AG04450 (cell line): ENCODE measurements at places on chromosomes 1 and 21.

DNA sequence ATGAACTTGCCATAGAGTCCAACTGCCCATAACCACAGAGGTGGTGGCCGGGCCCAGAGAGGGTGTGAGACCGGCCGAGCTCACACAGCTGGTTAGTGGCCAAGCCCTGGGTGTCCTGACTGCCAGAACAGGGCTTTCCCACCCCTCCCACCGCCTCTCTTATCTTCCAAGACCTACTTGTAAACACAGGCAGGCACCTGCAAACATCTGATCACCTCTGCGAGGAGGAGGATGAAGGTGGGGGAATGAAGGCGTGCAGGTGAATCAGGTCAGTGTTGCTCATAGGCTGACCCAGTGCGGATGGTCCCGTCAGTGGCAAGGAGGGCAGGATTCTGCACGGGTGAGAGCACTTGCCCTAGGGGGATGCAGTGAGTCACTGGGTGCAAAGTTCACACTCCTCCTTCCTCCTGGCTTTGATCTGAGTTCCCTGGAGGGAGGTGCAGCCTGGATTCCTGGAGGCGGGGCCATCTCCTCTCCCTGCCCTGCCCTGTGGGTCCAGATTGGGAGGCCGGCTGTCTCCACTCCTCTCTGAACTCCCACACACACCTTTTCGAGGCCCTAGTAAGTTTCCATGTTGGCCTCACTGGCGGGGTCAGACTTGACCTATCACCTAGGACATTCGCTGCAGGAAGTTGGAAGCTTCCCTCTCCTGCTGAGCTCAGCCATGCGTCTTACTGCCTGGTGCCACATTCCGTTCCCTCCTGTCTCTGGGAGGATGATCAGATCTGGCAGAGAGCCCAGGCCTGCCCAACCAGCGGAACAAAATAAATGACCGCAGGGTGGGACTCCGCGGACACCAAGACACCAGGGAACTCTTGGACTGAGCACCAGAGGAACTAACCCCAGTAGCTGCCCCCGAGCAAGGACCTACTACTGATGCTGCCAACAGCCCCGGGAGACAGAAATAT is 7.3 kb downstream of the UQCRHL start:
- DNase-seq: no peak

DNA sequence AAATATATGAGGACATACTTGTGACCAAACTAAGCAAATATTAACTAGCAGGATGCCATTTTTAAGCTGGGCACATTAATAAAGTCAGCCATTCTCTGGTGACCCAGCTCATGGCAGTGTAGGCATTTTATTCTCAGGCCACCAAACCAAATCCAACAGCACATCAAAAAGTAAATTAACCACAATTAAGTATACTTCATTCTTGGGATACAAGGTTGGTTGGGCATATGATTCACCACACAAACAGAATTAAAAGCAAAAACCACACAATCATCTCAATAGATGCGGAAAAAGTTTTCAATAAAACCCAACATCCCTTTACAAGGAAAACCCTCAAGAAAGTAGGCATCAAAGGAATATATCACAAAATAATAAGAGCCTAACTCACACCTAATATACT is 101.3 kb downstream of the FAF1 start:
- no peak for DNase-seq

- no peak for DNase-seq
These were observed 27.2 kb upstream of the DMRTB1 start for GRCh38 chr1:53431805-53432565.

DNA sequence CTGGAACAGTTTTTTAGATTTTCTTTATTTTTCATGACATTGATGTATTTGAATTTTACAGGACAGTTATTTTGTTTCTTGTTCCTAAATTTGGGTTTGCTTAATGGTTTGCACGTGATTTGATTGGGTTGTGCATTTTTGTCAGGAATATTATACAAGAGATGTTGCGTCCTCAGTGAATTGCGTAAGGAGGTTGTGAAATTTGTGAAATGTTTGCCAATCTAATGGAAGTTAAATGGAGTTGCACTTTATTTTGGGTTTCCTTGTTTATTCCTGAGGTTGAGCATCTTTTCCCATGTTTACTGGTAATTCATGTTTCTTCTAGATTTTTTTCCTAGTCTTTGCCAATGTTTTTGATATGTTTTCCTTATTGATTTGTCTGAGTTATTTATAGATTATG is 19.9 kb downstream of the ZNF648 start:
- no peak for DNase-seq

GRCh38 chr1:51488372-51489050 is 30.6 kb downstream of the EPS15 start:
- DNase-seq: no peak

DNA sequence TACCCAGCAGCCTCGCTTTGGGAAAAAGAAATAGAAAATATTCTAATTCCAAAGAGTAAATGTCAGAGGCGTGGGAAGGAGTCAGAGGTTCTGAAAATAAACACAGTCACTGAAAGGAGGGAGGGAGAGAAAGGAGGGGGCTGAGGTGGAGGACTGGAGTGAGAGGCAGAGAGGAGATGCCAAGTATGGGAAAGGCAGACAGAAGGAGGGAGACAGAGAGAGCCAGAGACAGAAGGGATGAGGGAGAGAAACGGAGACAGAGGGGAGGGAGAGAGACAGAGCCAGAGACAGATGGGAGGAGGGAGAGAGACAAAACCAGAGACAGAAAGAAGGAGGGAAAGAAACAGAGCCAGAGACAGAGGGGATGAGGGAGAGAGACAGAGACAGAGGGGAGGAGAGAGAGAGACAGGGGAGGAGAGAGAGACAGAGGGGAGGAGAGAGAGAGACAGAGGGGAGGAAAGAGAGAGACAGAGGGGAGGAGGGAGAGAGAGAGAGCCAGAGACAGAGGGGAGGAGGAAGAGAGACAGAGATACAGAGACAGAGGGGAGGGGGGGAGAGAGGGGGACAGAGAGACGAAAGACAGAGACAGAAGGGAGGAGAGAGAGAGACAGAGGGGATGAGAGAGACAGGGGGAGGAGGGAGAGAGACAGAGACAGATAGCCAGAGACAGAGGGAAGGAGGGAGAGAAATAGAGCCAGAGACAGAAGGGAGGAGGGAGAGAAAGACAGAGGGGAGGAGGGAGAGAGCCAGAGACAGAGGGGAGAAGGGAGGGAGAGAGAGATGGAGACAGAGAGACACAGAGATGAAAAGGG is 525.5 kb downstream of the MATN1 start:
- no peak for DNase-seq

DNA sequence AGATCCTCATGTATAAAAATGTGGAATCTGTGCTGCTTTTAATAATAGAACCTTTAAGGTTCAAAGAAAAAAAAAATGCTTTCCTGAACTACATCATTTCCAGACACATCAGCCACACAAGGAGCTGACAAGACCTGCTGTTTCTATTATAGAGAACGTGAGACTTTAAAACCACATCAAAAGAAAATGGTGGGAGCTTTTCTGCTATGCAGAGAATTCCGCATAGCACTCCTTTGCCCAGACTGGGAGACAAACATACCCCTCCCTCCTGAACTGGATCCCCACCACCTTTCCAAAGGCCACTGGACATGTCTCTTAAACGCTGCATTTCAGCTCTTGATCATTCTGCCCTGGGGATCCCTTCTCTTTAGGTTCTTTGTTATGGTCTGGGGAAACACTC is 41.9 kb downstream of the TRIT1 start:
- DNase-seq: no peak
